ENCODE measurements at places on chromosomes 2 and 18.

GRCh38 chr18:28802546-28802945, 625.6 kb upstream of the CDH2 start:
- no peak for DNase-seq

DNA sequence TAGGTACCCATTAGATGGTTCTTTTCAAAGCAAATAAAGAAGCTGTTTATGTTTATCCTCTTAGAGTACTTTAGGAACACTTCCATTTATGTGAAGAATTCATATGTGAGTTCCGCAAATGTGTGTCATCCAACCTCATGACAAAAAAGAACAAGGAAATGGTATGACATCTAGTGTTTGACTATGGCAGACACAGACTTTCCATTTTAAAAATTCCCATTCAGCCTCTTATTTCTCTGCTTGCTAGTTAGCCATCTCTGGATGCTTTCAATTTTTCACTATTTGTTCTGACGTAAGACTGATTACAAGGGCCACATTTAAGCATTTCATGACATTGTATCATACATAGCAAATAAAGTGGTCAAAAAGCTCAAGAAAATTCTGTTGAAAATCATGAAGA, 103.0 kb downstream of the ZAP70 start:
- DNase-seq, result no peak

GRCh38 chr2:186841940-186842339, 7.0 kb downstream of the ZSWIM2 start:
- no peak for DNase-seq

DNA sequence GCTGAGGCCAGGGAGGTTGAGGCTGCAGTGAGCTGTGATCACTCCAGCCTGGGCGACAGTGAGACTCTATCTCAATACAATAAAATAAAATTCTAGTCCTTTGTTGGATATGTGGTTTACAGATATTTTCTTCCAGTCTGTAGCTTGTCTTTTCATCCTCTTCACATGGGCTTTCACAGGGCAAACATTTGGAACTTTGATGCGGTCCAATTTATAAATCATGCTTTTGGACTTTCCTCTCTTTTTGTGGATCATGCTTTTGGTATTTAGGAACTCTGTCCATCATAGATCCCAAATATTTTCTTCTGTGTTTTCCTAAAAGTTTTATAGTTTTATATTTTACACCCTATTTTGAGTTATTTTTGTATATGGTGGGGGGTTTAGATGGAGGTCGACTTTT, 14.9 kb downstream of the RAB10 start:
- no peak for DNase-seq

DNA sequence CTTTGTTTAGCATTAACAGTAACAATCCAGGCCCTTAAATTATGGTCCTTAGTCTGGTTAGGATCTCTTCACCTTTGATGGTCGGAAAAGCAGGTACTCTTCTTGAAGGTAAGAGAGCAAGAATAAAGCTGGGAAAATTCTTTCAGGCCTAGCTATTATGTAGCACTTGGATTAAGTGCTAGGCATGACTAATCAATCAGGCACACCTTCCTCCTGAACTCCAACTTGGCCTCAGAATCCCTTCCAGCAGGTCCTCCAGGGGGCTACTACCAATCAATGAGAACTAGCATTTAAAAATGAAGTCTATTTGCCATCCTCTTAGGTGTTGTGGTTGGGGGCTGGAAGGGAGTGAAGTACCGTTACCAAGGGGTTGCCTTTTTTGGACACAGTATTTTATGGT, 3.7 kb downstream of the SMYD1 start:
- DNase-seq, result no peak

DNA sequence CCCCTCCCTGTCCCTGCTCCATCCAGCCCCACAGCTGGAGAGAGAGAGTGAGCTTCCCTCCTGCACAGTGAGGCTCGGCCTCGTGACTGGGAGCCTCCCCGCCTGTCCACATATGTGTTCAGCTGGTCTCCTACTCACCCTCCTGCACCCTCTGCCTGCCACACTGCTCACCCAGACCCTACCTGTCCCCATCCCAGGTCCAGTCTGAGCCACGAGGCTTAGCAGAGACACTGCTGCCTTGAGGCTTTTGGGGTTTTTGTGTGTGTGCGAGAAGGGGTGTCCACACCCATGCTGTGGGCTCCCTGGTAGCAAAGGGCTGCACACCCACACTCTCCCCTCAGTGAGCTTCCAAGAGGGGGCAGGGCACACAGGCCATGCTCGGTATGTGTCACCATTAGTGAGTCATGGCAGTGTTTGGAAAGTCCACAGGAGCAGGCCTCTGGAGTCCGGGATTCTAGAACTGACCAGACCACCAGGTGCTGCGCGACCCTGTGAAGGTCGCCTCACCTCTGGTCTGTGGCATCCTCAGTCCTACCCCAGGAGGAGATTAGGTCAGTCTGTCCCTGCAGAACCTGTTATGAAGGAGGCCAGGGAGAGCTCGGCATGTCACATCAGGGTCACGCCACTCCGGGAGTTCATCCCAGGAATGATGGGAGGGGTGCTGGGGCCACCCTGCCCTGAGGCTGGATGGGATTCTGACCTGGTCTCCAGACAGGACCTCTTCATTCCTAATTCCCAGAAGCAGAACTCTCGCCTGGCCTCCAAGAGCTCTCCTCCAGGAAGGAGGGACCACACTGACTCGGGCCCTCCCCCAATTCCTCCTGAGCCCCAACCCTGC, 39.9 kb upstream of the SMAD7 start:
- no peak for DNase-seq

DNA sequence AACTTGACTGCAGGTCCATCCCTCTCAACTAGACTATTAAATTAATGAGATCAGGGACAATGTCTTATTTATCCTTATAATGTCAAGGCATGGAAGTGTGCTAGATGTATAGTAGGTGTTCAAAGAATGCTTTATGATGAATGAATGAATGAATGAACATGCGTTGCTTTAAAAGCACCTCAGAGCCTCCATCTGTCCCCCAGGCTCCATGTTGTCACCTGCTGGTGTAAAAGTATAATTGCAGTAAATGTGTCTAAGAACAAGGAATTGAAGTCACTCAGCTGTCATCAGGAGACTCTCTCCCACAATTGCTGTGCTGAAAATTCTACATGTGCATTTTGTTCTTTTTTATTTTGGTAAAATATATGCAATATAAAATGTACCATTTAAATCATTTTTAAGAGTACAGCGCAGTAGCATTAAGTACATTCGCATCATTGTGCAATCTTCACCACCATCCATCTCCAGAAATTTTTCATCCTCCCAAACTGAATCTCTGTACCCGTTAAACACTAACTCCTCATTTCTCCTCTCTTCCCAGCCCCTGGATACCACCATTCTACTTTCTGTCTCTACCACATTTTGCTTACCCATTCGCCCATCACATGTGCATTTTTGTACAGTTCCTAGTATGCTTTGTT, 52.6 kb downstream of the GNAL start:
- no peak for DNase-seq

DNA sequence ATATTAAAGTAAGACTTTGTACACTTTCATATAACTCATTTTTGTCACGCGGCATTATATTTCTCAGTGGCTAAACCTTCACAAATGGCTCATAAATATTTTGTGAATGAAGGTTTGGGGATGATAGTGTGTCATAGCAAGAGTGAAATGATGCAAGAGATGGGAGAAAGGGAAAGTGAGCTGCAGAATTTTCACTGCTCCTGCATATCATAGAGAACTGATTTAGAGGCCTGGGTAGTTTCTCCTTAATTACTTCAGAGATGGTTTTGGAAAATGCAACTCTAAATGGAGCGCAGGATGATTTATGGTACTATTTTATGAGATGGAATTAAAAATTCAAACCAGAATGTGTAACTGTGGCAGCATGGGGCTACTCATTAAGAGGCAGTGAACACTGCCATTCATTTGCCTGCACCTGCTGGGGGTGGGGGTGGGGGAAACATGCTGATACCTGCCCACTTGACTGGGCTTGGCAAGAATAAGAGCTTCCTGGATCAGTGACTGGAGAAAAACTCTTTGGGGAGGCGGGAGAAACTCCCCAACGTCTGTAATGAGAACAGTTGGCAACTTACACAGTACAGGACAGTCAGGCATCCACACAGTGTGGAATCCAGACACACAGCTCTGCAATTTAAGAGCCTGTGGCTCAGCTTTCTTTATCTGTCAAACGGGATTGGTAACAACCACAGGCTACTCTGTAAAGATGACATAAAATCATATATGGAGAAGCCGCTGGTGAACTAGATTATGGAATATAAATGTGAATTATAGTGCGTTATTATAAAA, 941.9 kb downstream of the SLC4A3 start:
- no peak for DNase-seq

GRCh38 chr2:136985044-136985443, 219.7 kb downstream of the THSD7B start:
- DNase-seq, result no peak

DNA sequence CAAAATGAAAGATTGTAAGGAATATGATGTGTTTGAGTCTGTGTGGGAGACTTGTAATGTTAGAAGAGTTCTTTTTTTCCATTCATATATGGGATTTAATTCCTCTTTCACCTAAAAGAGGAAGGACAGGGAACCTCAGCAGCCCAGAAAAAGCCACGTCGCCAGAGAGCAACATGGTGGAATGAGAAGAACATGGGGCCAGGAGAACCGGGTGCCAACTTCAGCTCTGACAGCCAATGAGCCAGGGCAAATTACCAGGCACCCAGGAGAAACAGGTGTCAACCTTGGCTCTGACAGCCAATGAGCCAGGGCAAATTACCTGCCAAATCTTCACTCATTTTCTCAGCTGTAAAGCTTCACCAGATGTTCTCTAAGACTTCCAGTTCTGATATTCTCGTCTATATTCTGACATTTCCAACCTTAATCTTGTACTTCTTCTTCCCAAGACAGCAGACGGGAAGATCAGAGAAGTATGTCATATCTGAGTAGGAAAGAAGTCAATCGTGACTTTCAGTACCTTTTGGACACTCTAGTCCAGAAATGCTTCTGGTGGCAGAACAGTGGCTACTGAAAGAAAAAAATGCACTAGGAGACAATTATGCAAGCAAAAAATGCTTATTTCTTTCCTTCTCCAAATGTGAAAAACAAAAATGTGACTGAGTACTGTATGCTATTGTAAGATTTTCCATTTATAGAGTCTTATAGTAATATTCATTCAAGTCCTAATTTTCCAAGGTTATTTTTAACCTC, 79.2 kb upstream of the COL5A2 start:
- DNase-seq, result no peak

GRCh38 chr2:217054791-217055190, 194.9 kb upstream of the TNP1 start:
- no peak for DNase-seq

- no peak for DNase-seq
Observed at GRCh38 chr18:55307505-55307904, 280.5 kb downstream of the TCF4 start.

DNA sequence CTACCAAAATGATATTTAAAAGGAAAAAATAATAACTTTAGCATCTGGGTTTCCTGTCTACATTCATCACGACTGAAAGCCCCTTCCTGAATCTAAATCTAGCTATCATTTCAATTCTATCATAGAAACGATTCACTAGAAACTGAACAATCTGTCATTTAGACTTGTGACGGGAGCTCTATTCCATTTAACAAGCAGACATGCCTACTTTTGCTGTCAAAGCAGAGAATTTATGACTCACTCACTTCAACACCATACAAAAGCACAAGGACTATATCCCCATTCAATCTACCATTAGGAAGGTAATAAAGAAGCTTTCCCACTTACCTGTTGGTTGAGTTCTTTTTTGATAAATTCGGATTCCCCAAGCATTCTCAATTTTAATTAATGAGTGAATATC, 1072.3 kb downstream of the LRP1B start:
- no peak for DNase-seq

- DNase-seq, result no peak
Observed at GRCh38 chr2:152084076-152084475, 14.8 kb downstream of the CACNB4 start.

DNA sequence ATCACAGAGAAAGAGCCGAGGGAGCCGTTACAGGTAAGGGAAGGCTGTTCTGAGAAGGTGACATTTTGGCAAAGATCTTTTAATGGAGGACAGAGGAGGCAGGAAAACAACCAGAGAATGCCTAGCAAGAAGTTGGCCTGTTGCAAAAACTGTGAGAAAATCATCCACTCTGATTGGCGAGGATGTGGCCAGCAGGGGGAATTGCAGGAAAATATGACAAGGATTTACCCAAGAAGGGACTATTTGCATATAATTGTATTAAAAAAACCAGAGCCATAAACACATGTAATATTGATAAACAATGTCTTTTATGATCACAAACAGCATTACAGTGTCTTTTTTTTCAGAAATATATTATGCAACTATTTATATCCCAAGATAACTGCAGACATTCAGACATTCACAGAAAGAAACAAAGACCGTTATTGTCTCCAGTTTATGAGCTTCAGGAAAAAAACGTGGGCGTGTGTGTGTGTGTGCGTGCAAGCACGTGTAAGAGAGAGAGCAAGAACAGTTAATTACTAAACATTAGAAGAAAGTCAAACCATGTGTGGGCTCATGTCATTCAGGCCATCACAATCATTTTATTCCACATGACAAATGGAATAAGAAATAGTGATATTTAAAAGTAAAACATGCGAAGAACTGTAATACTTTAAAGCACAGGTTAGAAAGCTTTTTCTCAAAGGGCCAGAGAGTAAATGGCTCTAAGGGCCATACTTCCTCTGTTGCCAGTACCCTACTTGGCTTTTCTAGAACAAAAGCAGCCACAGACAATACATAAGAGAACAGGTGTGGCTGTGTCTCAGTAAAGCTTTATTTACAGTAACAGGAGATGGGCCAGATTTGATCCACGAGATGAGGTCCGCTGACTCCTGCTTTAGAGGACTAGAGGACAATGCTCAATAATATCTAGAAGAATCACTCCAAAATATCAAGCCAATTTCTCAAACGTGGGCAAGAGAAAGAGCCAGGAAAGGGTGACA, 324.1 kb downstream of the DLGAP1 start:
- DNase-seq, result no peak
